Activated naive CD8-positive, alpha-beta T cell treated with anti-CD3 and anti-CD28 coated beads, Interleukin-2, amount 50 U/mL, for 16 hours (primary cell): ENCODE measurements at places on chromosomes 2 and 18.

DNA sequence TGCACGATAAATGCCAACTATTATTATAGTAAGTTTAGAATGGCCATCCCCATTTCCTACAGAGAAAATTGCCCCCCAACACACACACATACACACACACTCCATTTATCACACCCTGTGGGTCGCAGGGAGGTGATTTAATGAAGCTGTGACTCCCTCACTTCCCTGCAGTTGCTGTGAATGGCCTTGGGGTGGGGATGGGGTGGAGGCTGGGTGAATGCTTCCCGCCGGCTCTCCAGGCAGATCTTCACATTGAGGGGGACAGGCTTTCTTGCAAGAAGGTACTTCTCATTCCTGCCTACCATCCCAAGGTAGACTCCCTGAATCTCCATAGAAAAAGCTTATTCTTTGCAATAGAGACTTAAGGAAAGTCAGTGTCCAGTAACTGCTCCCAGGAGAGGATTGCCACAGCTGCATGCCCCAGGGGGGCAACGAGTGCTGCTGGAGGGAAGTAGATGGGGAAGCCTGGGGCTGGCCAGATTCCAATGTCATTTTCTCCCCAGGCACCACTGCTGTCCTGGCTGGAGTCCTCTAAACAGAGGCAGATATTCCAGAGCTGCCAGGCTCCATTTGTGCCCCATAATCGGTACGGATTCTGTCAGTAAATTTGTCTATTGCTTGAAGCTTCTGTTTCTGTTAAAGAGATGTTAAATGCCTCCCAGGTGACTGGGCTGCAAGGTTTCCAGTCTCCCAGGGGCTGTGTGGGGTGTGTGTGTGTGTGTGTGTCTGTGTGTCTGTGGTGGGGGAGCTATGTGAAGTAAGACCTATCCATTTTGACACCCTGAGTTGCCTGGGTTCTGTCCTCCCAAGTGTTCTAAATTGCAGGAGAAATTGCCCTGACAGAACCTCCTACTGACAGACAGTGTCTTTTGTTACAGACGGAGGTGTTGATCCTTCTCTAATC lies 265.5 kb downstream of the SRBD1 start:
- DNase-seq = no peak

DNA sequence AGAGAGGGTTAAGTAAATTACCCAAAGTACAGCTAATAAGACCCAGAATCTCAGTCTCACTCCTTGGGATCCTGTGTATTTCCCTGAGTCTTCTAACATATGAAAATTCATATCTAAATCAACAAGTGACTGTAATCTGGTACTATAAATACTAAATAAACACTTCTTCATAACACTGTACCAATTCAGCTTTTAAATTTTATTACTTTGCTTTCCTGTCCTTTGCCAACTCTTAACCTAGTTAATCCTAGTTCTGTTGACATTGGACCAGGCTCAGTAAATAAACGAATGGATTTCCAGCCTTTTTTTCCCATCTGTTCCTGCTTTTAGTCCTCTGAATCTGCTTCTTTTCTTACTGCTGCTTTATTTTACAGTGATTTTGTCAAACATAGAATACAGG lies 13.8 kb downstream of the MRPL35 start:
- no peak for DNase-seq

GRCh38 chr2:55482186-55482884 lies 37.2 kb upstream of the CFAP36 start:
- DNase-seq = no peak

- DNase-seq = peak; percentile 25
Observed at GRCh38 chr2:47323009-47323821, 79.7 kb upstream of the MSH2 start.

DNA sequence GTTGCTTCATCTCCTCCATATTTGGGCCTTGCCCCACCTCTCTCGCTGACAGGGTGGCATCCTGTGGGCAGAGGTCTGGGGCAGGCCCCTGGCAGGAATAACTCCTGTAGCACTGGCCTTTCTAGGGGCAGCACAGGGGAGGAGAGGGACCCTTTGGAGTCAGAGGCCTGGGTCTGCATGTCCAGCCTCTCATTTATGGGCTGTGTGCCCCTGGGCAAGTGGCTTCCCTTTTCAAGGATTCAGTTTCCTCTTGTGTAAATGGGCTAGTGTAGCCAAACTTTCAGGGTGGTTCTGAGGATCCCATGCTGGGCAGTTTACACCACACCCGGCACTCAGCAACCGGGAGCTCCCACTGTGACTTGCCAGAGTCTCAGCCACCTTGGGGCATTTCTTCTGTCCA lies 23.4 kb downstream of the ADRA2B start:
- DNase-seq = no peak

DNA sequence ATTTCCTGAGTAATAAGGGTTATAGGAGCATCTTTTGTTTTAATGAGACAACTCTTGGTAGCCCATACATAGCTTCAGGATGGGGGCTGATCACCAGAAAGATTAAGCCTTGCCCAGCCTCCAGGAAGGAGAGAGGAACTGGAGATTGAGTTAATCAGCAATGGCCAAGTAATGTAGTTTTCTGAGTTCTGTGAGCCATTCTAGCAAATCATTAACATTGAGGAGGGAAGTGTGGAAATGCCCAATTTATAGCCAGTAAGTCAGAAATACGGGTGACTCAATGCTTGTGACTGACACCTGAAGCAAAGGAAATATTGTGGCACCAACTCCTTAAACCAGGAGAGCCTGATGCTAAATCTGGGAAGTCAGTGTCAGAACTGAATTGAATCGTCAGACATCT lies 205.1 kb upstream of the SRD5A2 start:
- DNase-seq = no peak

- no peak for DNase-seq
Observed at GRCh38 chr2:128950758-128951157, 632.1 kb upstream of the HS6ST1 start.

DNA sequence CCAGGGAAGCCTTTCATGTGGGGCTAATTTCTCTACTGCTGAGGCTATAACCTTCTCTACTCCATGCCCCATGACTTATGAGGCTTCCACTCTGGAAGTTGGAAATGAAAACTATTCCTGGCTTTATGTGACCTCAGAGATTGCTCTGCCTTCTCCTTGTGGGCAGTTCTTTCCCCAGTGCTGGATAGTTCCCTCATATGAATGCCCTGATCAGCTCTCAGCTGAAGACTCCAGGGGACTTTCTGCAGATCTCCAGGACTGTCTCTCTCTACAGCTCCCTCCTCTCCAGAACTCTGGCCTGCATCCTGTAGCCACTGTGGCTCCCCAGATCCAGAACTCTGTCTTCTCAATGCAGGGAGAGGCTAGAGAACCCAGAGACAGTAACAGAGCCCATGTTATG lies 235.1 kb downstream of the SEPTIN10 start:
- DNase-seq = no peak

DNA sequence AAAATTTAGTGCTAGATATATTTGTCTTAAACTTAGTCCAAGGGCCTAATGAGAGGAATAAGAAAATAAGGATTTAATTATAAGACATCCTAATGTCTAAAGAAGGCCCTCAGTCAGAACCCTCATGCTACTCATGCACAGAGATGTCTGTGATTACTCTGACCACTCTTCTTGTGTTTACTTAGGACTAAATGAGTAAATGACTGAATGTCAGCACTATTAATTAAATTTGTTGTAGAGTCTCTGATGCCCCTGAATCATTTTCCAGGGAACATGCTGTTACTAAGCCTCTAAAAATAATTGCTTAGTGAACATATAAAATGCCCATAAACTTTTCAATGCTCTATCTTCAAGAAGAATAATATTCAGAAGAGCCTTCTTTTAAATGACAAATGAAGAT lies 32.4 kb downstream of the GULP1 start:
- no peak for DNase-seq

- no peak for DNase-seq
Observed at GRCh38 chr2:133360882-133361281, 207.4 kb downstream of the NCKAP5 start.

DNA sequence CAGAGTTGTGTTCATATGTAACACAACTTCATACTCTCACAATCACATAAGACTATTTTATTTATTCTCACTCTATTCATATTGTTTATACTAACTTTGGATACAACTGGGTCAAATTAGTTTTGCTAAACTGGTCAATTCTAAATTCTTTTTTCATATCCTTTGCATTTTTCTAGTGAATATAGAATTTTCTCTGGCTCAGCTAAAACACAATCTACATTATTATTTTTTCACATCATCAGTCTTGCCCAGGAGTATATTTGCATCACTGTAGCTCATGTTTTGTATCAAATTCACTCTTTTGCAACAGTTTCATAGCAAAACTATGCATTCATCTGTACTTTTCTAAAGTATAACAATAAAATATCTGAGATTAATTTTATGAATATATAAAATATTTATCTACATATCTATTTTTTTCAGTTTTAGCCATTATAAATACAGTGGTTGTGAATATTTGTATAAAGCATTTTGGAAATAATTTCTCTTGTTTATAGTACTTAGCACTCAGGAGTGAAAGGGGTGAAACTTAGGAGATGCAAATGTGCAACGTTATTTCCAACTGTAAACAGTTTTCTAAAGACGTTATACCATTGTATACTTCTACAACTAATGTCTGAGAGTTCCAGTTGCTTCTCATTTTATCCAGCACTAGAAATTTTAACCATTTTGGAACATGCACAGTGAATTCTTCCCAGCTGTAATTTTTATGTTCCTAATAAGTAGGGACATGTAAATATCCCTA lies 854.6 kb downstream of the CBLN2 start:
- no peak for DNase-seq

GRCh38 chr18:79554945-79555645 lies 124.5 kb upstream of the CTDP1 start:
- DNase-seq = no peak

GRCh38 chr2:28729698-28730097 lies 21.9 kb upstream of the PPP1CB start:
- DNase-seq = no peak

DNA sequence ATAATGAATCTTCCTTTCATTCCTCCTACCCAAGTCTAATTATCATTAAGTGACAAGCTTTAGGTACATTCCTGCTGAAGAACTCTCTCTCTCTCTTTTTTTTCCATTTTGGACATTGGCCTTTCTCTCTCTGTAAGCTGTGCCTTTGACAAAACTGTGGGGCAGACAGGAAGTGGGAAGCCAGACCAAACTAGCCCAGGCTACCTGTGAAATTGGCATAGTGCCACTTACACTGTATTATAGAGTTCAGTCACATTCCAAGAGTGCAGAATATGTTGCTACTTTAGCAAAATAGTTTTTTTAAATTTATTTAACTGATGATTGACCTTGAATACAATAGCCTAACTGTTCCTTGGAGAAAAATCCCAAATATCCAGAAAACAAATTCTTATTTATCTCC lies 381.5 kb upstream of the ETAA1 start:
- no peak for DNase-seq

DNA sequence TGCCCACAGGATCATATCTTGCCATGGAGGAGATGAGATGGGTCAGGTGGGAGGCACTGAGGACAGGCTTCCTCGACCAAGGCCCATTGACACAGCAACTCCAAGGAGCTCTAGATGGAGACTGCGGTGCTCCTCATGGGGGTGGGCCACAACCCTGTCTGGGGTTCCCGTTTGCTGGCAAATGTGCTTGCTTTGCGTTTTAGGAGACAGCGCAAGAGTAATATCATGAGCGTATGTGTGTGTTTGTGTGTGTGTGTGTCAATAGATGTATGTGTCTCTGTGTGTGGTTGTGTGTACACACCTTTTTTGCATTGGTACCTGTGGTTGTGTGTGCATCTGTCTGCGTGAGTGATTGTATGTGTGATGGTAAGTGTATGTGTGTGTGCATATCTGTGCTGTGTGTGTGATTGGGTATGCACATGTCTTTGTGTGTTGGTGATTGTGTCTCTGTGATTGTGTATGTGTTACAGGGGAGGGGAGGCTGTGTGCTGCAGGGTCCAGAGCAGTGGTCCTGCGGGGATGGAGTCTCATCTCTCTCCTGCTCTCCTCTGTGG lies 4.4 kb downstream of the FBLN7 start:
- no peak for DNase-seq

GRCh38 chr18:33558529-33558928 lies 19.5 kb upstream of the ASXL3 start:
- DNase-seq = no peak

GRCh38 chr2:191386938-191387536 lies 141.8 kb downstream of the MYO1B start:
- no peak for DNase-seq
